Tibial artery (tissue), 4 donors: ENCODE measurements at places on chromosomes 1 and 21.
A peak's percentile ranks its signal among the peaks of the same experiment; 100 is the strongest.

GRCh38 chr1:171969813-171970212, 128.5 kb downstream of the DNM3 start:
- no peak for DNase-seq

GRCh38 chr1:98119796-98120195, 199.0 kb upstream of the DPYD start:
- no peak for DNase-seq

DNA sequence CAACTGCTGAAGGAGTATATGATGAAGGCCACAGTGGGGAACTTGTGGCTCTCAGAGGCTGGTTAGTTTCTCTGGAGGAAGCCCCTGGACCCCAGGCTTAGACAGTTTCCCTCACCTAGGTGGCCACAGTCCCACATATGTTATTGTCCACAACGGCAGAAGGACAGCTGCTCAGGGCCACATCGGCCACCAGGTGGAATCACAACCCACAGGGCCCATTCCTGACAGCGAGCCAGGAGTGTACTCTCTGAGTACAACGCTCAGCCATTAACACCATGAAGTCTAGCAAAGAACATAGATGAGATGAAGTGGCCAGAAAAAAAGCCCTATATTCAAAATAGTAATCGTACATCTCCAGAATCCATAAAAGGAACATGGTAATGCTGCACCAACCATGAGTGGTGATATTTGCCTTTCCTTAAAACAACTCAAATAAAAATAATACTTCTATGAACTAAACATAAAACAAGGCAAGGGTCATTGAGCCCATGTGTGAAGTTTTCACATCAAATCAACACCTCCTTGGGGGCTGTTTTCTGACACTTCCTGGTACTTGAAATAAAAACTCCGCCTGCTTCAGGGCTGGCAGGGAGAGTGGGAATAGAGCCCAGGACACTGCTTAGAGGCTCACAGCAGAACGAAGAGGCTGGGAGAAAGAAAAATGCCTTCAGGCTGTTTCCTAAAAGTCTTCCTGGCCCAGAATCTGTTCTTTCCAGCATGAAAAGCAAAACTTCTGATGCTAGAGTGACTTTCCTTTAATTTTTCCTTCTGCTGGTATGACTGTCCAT, 383.3 kb downstream of the HHAT start:
- DNase-seq = no peak

- no peak for DNase-seq
Observed at GRCh38 chr1:57111175-57111574, 145.4 kb upstream of the C8B start.

DNA sequence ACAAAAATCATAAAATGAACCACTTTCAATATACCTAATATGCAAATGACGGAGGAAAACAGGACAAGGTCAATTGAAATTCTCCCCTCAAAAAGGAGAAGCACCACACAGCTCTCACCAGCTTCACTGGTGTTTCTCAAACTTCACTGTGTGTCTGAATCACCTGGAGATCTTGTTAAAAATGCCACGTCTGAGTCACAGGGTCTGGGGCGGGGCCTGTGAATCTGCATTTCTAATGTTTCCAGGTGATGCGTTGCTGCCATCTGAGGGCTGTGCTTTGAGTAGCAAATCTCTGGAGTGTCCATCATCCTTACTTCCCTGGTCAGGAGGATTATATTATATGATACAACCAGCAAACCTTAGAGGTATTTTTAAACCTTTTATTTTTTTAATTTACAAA, 9.0 kb downstream of the CLDN19 start:
- DNase-seq = no peak

DNA sequence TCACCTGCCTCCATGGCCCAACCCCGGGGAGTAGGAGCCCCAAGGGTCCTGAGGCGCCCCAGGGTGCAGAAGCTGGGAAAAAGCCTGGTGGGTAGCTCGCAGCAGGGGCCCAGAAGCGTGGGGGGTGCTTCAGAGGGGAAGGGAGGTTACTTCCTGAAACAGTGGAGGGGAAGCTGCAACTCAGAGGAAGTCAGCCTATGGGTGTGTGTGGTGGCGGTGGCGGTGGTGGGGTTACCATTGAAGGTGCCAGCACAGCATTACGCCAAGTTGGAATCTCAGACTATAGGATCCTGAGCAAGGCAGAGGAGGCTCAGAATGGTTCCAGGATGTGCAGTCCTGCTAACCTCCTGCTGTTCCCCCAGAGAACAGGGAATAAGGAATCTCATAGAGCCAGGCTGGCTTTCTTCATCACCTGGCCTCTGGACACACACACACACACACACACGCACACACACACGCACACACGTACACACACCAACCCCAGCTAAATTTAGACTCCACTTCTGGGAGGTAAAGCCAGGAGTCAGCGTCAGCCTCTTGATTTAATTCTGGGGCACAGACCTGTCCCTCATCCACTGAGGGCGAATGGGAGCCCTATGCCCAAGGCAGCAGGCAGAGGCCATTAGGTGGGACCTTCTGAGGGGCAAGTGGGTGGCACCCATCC, 1.3 kb downstream of the DENND4B start:
- peak; percentile 63 for DNase-seq

DNA sequence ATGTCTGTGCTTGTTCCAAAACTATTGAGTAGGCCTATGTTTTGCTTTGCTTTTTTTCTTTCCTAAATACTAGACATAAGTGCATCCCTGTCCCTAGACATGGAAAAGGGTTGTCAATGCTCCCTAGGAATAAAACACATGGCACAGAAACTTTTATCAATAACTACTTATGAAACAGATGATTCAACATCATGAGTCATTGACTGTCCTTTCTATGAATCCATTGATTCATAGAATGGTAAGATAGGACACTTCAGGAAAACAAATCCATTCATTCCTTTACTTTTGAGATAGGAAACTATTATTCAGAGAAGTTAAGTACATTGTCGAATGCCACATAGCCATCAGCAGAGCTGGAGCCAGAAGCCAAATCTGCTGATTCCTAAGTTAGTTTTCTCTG, 147.5 kb downstream of the TSEN15 start:
- DNase-seq = no peak

GRCh38 chr1:155474146-155474545, 88.5 kb downstream of the ASH1L start:
- no peak for DNase-seq

DNA sequence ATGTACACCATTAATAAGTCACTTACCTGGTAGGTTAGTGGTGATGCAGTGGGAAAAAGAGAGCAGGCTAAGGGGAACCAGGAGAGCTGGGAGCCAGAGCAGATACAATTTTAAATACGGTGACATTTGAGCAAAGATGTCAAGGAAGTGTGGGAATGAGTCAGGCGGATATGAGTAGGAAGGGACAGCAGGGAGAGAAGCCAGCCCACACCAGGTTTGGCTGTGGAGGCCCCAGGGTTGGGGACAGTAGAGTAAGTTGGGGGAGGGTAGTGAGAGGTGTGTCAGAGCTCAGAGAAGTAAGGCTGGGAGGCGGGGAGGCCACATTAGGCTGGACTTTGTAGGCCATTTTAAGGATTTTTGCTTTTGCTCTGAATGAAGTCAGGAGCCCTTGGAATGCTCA, 482.0 kb downstream of the DISC1 start:
- DNase-seq = no peak

DNA sequence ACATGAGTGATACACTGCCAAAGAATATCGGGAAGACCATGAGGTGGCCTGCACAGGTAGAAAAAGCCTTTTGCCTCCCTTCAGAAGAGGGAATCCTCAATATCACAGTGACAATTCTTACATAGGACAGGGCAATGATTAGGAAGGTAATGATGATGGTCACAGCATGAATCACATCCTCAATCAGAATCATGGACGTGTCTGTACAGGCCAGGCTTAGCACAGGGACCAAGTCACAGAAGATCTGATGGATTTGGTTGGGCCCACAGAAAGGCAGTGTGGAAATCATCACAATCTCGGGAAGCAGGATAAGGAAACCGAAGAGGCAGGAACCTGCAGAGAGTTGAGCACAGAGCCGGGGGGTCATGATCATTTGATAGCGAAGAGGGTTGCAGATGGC, 3.2 kb downstream of the OR6K3 start:
- no peak for DNase-seq

DNA sequence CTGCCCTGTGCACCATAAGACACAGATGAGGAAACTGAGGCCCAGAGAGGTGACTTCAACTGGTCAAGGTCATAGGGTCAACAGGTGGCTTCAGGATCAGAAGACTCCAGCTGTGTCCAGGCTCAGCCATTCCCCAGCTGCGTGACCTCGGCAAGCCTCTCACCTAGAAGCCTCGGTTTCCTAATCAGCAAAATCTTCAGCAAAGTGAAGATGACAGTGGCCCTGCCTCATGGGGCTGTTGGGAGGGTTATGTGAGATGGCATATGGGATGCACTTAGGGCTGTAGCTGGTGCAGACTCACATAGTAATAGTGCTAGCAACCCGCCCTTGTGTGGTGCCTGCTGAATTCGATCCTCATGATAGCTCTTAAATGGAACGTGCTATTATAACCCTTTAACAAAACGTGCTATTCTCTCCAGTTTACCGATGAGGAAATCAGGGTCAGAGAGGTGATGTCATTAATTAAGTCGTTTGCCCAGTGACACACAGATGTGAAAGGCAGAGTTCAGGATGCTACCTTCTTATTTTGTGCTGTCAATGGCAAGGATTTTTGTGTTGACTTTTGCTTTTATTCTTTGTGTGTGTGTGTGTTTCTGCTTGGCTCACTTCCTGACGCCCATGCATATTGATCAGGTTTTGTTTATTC, 472.9 kb downstream of the MATN1 start:
- DNase-seq = no peak

- peak; percentile 18 for DNase-seq
Observed at GRCh38 chr1:97920276-97920831, 480 bp downstream of the DPYD start.

- DNase-seq = no peak
Observed at GRCh38 chr1:59089036-59089798, 207.7 kb upstream of the FGGY start.

GRCh38 chr1:8422510-8423268, 104.8 kb downstream of the SLC45A1 start:
- DNase-seq = peak; percentile 69

- no peak for DNase-seq
Observed at GRCh38 chr1:230851291-230851691, 17.0 kb downstream of the C1orf198 start.

GRCh38 chr1:184895086-184895485, 79.2 kb downstream of the NIBAN1 start:
- DNase-seq = no peak

GRCh38 chr21:39869141-39869818, 2.0 kb downstream of the PCP4 start:
- no peak for DNase-seq

GRCh38 chr1:42168763-42169162, 4.2 kb upstream of the GUCA2A start:
- no peak for DNase-seq

DNA sequence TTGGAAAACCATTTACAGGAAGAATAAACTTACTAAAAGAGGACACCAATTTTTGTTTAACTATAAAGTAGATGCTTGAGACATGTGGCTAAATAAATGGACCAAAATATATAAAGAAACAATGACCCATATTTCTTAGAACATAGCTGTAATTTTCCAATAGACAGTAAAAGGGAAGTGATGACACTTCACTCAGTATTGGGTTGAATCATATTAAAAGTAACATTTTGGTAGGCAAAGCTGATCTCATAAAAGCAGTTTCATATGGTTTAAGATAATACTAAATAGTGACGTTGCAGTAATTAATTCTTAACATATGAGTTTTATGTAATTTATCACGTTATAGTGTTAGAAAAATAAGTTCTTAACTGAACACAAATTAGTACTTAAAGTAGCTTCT, 308.9 kb upstream of the RUNX1 start:
- DNase-seq = no peak

- no peak for DNase-seq
Observed at GRCh38 chr1:47996060-47996405, 1.2 kb downstream of the TRABD2B start.

DNA sequence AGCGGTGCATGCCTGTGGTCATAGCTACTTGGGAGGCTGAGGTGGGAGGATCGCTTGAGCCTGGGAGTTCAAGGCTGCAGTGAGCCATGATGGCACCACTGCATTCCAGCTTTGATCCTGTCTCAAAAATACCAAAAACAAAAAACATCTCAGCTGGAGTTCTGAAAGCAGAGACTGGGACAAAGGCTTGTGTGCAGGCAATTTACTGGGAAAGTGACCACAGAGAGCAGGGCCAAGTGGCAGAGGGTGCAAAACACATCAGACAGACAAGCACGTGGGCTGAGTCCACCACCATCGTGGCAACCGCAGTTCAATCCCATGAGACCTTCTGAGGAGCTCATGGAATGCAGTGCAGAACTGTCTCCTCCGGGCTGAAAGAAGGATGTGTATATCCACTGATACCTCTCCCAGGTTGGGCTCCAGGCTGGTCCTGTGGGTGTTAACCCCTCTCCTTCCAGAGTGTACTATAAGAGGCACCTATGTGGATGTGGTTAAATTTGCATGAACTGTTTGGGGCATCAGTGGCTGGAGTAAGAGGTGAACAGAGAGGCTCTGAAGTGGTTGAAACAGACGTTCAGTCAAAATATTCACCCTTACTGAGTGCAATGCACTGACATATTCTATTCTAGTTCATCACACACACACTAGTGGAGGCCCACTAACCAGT, 10.8 kb downstream of the PIGP start:
- no peak for DNase-seq

GRCh38 chr1:213761845-213762407, 225.8 kb upstream of the PROX1 start:
- no peak for DNase-seq

GRCh38 chr1:198606020-198606438, 32.8 kb upstream of the PTPRC start:
- no peak for DNase-seq

DNA sequence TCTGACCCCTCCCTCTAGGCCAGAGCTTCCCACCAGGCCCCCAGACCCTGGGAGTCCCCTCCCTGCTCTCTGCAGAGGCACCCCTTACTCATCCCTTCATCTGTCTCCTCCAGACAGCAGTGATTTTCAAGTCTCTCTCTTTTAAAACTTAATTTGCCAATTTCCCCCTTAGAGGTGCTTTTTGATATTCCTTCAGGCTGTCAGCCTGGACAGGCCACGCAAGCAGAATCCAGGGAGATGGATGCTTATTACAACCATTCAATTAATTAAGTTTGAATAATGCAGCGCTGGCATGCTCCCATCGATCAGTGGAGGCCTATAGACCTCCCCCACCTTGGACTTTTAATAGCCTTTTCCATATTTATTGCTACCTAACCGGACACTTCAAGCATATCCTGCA, 6.2 kb downstream of the CAMK2N1 start:
- no peak for DNase-seq

GRCh38 chr1:34915521-34915920, 13.9 kb downstream of the DLGAP3 start:
- DNase-seq = no peak

- DNase-seq = no peak
Observed at GRCh38 chr1:75220072-75220471, 85.9 kb downstream of the LHX8 start.

GRCh38 chr1:210764536-210764935, 369.4 kb downstream of the KCNH1 start:
- DNase-seq = no peak

GRCh38 chr1:40903106-40903505, 40.9 kb upstream of the CITED4 start:
- no peak for DNase-seq
